ENCODE measurements at places on chromosomes 11 and 22. TPM values are rescaled to one million over a fixed set of nuclear protein-coding genes. Genes with fewer than 3 reads are reported as not detected.
A peak's percentile ranks its signal among the peaks of the same experiment; 100 is the strongest.

DNA sequence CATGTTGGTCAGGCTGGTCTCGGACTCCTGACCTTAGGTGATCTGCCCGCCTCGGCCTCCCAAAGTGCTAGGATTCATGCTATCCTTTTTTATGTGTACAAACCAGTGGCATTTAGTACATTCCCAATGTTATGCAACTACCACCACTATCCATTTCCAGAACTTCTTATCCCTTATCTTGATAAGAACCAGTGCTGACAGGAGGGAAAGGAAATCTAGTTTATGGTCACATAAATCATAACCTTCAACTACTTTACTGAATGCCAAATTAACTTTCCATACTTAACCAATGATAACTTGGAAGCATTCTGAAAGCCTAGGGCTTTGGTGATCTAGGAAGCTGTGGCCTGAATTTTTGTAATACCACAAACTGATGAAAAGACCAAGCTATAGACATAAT lies 170.4 kb downstream of the SWAP70 start:
- peak overlapping the region; percentile 14 for H3K27ac ChIP-seq
- H3K4me3 ChIP-seq, result no peak overlapping the region
- no peaks in the 10 kb centered on the region for H3K27me3 ChIP-seq
- no peaks in the 10 kb centered on the region for H3K36me3 ChIP-seq

DNA sequence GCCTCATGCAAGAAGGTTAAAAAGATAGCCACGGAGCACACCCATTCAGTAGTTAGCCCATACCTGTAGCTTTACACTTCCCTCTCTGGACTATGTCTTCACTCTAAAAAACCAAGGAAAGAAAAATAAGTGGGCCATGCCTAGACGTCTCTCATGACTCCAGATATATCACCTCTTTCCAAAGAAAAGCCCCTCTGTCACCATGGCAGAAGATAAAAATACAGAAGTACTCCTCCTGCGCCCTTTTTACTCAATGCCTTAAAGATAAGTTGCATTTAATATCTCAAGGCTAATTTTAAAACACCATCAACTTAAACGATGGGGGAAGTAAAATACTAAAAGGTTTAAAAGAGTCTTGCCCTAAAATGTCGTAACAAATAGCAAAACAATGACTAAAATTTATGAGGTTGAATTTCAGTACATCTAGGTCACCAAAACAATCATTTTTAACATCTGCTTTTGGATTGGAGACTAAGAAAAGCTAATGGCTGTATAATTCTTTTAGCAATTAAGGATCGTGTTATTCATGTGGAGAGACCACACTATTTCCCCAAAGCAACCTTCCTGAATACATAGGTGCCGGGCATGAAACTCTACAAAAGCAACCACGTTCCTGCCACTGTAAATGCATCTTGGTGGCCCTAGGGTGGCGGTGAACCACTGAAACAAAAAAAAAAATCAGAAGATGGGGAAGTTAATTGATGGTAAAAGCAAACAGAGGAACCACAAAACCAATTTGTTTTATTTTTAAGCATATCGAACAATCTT lies 46.0 kb downstream of the CELF1 start:
- peaks cover 17% of the 10 kb centered on the region for H3K4me1 ChIP-seq
- no peak overlapping the region for H3K4me3 ChIP-seq
- H3K36me3 ChIP-seq, result no peaks in the 10 kb centered on the region
- no peaks in the 10 kb centered on the region for H3K27me3 ChIP-seq
- DNase-seq, result no peak
- H3K27ac ChIP-seq, result no peak overlapping the region

- H3K27me3 ChIP-seq, result no peaks in the 10 kb centered on the region
- DNase-seq, result peak; percentile 23
- no peak overlapping the region for H3K4me3 ChIP-seq
- no peak overlapping the region for H3K27ac ChIP-seq
- H3K36me3 ChIP-seq, result no peaks in the 10 kb centered on the region
- H3K4me1 ChIP-seq, result no peaks in the 10 kb centered on the region
Observed at GRCh38 chr11:134132808-134133207, 63.9 kb downstream of the JAM3 start.

The ZP1 gene
- total RNA-seq, result 0.12 TPM

- no peak for DNase-seq
- H3K36me3 ChIP-seq, result no peaks in the 10 kb centered on the region
- H3K27ac ChIP-seq, result no peak overlapping the region
Observed at GRCh38 chr22:50739894-50740293, 1.9 kb downstream of the ACR start.

- no peak overlapping the region for H3K27ac ChIP-seq
- no peaks in the 10 kb centered on the region for H3K27me3 ChIP-seq
- no peaks in the 10 kb centered on the region for H3K4me1 ChIP-seq
- no peaks in the 10 kb centered on the region for H3K36me3 ChIP-seq
- no peak overlapping the region for H3K4me3 ChIP-seq
Observed at GRCh38 chr22:24759765-24760164, 14.8 kb downstream of the PIWIL3 start.

The CHCHD10 gene
- 36.5 TPM for total RNA-seq

Measured in hepatocyte (in vitro differentiated cells).